Activated CD4-positive, alpha-beta T cell treated with anti-CD3 and anti-CD28 coated beads, Interleukin-2, amount 10 ng/mL, durations not matched to agents 7 days and 5 days (primary cell): ENCODE measurements at places on chromosomes 5 and 9.

- peak; percentile 21 for DNase-seq
These were observed 130.1 kb upstream of the SLC44A1 start for GRCh38 chr9:105114318-105114717.

- no peak for DNase-seq
These were observed 5.2 kb downstream of the ATPSCKMT start for GRCh38 chr5:10244342-10244944.

DNA sequence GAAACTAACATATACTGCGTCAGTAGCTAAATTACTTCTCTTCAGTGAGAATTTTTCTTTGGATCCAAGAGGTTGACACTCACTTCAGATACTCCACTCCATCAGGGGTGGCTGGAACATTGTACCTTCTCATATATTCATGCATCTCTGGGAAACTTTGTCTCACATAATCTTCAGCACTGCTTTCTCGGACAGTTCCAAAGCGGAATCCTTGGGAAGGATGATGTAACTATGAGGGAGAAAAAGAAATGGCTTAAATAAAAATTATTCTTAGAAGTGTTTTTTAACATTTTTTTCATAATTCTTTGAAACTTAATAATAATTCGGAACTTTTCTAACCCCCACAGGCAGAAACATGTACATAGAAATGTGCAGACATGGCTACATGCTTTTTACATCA is 33.4 kb upstream of the PPP3R2 start:
- no peak for DNase-seq

DNA sequence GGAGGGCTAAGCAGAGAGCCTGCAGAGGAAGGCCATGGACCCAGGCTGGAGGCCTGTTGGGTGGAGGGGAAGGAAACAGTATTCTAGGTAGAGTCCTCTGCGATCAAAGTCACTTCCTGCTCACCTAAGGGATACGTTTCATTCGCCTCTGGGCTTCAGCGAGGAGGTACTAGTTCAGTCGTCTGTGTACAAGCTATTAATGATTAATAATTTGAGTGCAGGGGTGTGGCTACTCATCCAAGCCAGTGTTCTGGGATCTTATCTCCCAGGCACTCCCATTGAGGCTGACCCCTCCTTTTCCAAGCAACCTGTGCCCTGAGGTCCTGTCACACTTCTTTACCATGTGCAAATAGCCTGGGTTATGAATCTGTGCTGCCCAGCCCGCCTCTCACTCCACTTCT is 25.2 kb downstream of the RALGPS1 start:
- DNase-seq = no peak

DNA sequence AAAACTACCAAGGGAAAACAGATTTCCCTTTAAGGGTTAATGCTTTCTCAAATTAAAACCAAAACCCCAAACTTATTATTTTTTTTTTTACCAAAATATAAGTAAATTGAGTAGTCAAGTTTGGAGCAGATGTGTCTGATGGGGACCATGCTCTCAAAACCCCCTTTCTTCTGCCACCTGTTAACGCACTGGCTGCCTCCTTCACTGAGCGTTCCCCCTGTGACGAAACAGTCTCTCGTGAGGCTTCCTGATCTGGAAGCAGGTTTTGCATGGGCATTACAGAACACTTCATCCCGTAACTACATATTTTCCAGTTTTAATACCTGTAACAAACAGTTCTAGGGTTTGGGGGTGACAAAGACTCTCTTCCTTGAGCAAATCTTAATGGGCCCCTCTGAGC is 59.4 kb downstream of the ANKH start:
- no peak for DNase-seq

DNA sequence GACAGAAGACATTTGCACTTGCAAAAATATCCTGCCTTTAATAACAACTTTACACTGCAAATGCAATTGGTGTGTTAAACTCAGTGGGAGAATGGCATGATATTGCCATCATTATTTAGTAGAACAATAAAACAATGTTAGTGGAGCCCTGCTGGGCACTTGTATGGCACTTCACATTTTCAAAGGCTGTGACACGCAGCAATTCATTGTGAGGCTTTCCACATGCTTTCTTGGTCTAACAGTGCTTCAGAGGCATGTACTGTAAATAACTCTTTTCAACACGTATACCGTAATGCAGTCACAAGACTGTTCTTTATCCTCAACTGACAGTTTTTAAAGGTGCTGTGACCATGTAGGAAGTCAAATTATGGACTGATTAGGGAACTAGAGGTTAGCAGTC is 155.5 kb upstream of the EPB41L4A start:
- no peak for DNase-seq

DNA sequence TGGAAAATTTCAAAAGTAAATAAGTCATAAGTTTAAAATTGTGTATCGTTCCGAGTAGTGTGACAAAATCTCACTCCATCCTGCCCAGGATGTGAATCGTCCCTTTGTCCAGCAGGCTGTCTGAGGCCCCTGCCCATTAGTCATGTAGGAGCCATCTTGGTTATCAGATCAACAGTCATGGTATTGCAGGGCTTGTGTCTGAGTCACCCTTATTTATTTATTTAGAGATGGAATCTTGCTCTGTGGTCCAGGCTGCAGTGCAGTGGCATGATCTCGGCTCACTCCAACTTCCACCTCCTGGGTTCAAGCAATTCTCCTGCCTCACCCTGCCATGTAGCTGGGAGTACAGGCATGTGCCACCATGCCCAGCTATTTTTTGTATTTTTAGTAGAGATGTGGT is 30.2 kb downstream of the ITGA2 start:
- no peak for DNase-seq

- no peak for DNase-seq
These were observed 101.2 kb downstream of the ESM1 start for GRCh38 chr5:54884195-54884536.

GRCh38 chr9:78316166-78316892 is 19.4 kb downstream of the PSAT1 start:
- DNase-seq = no peak

DNA sequence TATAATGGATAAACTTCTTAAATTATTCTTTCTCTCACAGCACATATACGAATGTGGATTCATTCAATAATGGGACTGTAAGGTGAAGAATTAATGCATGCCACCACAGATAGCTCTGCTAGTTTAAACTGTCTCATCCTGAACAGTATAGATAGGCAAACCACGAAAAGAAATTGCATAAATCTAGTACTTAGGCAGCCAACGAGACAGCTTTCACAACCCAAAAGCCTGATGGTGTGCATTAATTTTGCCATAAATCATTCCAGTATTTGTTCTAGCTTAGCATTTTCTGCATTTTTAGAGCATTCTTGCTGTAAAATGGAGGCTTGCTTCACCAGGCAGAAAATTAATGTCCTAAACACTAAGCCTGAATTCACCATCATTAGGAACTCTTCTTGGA is 834.2 kb upstream of the DMAC1 start:
- no peak for DNase-seq

- no peak for DNase-seq
These were observed 850 bp downstream of the IL6ST start for GRCh38 chr5:55993731-55994494.

- no peak for DNase-seq
These were observed 147.3 kb upstream of the COL5A1 start for GRCh38 chr9:134494273-134494815.

DNA sequence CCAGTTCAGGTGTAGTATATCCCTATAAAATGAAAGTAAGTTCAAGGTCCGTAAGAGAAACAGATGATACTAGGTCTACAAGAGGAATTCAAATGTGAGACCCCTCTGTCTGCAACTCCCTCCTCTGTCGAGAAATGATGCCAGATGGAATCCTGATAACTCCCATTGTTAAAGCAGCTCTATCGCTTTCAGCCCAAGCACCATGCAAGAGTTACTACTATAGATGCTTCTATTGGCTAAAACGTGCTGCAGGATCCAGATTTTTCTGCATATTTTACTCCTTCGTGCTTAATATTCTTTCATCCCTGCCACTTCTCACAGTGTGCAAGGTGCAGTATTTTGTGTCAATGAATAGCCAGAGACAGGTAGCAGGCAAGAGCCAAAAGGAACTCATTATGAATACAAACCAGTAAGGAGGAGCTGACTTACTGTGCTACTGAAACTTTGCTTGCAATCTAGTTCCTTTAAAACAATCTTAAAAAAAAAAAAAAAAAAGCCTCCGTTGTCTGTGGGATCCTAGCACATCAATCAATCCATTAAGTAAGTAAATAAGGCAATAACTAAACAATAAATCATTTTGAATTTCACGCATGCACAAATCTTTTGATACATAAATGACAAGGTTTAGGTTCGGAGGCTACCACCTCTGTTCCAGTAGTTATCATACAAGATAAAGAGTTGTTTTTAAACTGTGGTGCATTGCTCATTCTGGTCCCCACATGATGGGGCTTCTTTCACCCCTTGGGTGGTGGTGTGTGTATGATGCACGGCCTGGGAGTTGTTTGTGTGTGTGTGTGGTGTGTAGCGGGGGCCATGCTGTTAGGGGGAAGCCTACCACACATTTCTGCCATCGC is 151.1 kb upstream of the MPDZ start:
- DNase-seq = no peak

- DNase-seq = no peak
These were observed 23.6 kb upstream of the KCNIP1 start for GRCh38 chr5:170480260-170480659.

- no peak for DNase-seq
These were observed 9.8 kb upstream of the PHYKPL start for GRCh38 chr5:178242416-178242815.

DNA sequence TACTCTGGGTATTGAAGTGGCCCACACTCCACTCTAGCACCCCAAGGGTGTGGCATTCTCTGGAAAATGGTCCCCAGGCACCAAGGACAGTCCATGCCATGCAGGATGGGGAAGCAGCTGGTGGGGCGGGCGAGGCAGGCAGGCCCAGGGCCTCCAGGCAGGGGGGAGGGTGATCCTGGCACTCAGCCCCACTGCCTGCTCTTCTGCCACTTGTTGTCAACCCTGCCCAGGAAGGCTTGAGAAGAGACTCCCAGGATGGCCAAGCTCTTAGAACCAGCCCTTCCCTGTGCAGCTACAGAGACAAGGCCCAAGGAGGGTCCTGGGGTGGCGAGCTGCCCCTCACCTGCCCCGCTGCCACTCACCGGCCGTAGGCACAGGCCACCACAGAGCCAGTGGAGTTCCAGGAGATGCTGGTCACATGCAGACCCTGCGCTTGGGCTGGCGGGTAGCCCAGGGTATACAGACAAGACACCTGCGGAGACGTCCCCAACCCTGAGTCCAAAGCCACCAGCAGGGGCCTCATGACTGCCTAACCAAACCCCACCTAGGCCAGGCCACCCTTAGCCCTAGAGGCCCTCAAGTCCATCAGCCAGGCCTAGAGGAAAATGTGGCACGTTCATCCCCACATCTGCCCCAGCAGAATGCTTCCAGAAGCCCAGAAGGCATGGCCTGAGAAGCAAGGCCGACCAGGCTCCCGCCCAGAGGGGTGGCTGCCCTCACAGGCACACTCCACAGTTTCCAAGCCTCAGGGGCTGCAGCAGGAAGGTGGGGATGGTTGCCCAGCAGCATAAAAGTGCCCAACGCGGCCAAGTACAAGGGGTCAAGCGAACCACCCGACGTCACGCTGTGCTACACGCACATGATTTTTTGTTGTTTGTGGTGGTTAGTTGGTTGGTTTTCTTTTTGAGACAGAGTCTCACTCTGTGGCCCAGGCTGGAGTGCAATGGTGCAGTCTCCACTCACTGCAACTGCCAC is 19.8 kb downstream of the DYNC2I2 start:
- DNase-seq = no peak

DNA sequence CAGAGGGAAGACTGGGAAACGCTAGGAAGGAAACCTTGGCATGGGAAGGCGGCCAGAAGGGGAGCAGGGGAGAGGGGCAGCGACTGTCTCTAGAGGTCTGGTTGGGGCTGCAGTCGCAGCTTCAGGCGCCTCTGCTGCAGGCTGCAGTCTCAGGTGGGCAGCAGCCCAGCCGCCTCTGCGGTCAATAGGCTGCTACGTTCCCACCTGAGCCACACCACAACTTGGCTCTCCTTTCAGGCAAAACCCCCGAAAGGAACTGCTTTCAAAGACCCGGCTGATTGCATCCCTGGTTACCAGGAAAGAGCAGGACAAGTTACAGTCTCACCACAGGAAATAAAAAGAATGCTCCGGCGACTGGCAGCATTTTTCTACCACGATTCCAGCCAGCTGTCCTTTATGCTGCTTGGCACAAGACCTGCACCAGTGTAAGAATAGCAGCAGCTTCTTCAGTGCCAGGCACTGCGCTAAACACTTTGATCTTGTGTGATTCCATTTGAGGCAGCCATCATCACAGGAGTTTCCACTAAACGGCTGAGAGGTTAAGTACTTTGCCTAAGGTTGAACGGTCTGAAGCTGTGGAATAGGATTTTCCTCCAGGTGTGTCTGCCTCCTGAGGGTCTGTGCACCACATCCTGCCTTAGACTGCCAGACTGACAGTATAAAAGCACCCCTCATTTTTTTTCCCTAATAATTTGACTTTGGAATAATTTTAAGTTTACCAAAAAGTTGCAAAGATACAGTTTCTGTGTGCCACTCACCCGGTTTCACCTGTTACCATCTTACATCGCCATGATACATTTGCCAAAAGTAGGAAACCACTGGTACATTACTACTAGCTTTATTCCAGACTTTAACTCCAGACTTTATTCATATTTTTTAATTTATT is 7.5 kb downstream of the RPS14 start:
- no peak for DNase-seq

- no peak for DNase-seq
These were observed 535.6 kb downstream of the SPOCK1 start for GRCh38 chr5:136963504-136963903.

DNA sequence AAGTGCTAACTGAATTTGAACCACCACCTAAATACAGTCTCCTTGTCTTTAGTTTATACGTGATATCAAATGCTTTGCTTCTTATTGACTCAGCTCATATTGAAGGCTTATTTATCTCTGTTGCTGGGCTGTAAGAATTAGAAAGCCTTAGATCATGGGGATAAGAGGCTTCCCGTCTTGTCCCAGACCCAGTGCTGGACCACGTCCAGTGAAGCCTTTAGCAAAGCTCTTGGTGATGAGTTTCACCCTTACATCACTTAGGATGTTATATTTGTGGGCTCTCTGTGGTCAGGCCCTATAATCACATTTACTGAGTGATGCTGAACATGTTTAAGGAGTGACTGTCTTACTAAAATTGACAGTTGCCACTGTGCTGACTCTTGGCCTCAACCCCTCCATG is 11.2 kb downstream of the FAM240B start:
- DNase-seq = no peak

DNA sequence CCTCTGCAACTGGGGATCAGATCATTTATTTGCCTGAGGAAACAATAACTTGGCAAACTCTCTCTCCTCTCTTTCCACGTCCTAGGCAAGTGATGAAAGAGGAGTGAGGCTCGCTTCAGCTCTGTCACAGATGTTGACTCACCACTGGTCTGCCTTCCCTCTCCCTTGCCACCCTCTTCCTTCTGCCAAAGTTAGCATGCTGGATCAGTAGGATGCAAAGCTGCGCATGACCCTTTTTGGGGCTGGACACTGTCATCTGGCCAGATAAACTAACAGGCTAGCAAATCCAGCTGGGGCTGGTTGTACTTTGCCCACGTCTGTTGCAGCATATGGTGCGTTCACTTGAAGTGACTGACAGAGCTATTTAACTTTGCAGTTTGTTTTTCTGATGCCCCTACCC is 36.2 kb upstream of the SMARCA2 start:
- DNase-seq = no peak

GRCh38 chr5:176658007-176658599 is 10.8 kb downstream of the TSPAN17 start:
- DNase-seq = peak; percentile 78

GRCh38 chr5:105430516-105430915 is 1867.9 kb upstream of the NUDT12 start:
- no peak for DNase-seq
